ENCODE measurements at places on chromosomes 12 and 14.

DNA sequence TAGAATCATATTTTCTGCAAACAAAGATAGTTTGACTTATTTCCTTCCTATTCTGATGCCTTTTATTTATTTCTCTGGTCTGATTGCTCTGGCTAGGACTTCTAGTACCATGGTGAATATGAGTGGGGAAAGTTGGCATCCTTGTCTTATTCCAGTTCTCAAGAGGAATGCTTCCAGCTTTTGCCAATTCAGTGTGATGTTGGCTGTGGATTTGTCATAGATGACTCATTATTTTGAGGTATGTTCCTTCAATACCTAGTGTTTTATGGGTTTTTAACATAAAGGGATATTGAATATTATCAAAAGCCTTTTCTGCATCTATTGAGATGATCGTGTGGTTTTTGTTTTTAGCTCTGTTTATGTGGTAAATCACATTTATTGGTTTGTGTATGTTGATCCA is 139.4 kb upstream of the CNTN1 start:
- DNase-seq, result no peak

DNA sequence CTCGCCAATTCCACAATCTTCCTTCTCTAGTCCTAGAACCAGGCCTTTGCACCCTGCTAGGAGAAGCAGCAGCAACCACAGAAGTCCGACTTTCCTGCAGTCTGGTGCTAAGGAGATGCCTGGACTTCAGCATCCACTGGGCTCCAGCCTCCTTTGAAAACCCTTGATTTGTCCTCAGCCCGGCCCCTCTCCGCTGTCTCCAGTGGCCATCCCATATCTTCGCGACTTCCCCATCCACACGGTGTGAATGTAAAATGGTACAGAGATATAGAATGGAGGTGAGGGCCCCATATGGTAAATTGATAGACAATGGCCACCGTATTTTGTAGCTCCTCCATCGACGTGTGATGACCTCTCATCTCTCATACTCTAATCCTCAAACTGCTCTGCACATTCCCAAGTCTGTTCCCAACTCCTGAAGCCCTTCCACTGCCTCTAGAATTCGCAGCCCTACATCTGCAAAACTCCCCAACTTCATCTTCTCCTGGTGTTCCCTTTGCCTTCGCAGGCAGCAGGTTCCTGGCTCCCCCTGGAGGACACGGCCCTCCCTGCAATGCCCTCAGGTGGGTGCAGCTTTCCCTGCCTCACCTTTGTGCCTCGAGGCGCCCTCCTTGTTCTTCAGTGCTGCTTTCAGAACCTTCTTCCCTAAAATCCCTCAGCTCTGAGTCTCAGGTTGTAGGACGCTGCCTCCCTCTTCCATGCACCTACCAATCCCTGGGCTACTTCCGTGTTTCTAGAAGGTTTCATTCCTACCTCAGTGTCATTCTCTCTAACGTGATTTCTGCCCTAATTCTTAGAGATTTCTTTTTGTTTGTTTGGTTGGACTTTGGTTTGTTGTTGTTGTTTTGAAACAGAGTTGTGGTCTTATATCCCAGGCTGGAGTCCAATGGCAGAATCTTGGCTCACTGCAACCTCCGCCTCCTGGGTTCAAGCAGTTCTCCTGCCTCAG is 36.7 kb downstream of the TMBIM6 start:
- peak; percentile 61 for DNase-seq

DNA sequence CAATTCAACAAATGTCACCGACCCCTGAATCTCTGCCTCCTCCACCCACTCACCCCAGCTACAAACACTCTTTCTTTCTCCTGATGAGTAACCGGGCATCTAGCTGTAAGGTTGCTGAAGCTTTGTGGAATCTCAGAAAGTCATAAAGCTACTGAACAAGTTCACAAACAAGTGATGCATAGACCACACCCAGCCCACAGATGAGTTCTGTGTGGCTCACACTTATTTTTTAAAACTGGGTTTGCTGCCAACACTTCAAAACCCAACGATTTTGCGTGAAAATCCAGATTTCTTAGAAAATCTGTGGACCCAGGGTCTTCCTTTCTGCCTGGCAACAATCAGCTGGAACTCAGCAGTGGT is 96.1 kb downstream of the APAF1 start:
- no peak for DNase-seq

- no peak for DNase-seq
Observed at GRCh38 chr12:2541631-2542204, 253.1 kb upstream of the FKBP4 start.

DNA sequence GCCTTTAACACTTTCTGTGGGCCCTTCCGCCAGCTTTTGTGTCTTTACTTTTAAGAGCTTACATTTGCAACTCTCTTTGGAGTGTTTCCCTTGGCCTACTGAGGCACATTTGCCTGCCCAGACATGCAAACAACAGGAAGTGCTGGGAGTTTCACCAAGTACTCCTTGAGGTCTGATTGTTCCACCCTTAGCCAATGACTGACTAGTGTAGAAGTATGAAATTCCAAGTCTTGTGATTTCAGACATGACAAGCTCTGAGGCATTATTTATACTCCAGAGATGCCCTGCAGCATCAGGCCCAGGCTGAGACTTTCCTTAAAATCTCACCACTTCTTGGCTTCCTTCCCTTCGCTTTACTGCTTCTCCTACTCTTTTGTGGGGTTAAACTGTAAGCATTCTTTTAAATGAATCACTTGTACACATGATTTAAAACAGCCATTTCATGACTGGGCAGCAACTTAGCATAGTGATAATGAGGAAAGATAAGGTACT is 174.1 kb downstream of the SLC6A15 start:
- no peak for DNase-seq

DNA sequence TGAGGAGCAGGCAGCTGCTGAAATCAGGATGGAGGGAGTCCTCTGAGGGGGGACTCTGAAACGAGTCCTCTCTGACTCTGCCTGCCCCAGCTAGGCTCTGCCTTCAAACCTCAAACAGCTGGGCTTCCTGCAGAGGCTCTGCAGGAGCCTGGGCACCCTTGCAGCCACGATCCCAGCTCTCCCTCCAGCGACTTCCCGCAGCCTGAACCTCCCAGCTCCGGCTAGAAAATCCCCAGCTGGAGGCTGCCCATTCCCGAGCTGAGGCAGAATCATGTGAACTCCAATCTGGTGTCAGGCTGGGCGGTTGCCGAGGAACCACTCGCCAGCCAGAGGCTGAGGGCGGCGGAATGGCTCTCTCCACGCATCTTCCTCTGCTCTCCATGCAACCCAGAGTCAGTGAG is at the start of gene GPR68:
GPR68 (minus strand) TSS at position 204 of the 401 bp plus-strand sequence. CDS start 9,654 bp downstream, outside the sequence.
- no peak for DNase-seq

GRCh38 chr12:56839915-56840325 is 76.8 kb downstream of the HSD17B6 start:
- no peak for DNase-seq
